Aorta (tissue), 5 donors: ENCODE measurements at places on chromosomes 11 and 22. TPM values are rescaled to one million over a fixed set of nuclear protein-coding genes. Genes with fewer than 3 reads are reported as not detected.
A peak's percentile ranks its signal among the peaks of the same experiment; 100 is the strongest.

Gene IL17REL
- not detected for total RNA-seq

DNA sequence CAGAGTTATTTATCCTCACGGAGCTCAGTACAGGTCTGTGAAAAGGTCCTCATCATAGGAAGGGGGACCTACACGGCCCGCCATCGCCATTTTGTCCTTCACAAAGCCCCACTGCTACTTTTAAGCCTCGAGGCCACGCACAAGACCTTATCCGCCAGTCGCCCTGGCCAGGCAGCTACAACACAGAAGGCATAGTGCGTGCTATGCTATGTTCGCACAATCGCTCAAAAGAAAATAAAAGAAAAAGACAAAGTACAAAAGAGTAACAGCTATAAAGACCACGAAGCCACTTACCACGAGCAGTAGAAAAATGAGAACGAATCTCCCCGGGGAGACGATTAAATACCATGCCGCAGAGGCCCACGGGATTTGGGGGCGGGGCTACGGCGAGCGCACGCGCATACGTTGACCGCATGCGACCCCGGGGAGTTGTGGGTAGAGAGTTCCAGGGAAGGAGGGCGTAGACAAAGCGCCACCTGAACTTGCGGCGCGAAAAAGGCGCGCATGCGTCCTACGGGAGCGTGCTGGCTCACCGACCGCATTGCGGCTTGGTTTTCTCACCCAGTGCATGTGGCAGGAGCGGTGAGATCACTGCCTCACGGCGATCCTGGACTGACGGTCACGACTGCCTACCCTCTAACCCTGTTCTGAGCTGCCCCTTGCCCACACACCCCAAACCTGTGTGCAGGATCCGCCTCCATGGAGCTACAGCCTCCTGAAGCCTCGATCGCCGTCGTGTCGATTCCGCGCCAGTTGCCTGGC is 16.4 kb upstream of the WDR74 start:
- H3K4me1 ChIP-seq = no peaks in the 10 kb centered on the region
- H3K27ac ChIP-seq = peak overlapping the region; percentile 25
- H3K27me3 ChIP-seq = no peaks in the 10 kb centered on the region
- peak overlapping the region; percentile 83 for H3K4me3 ChIP-seq
- peak; percentile 97 for DNase-seq

DNA sequence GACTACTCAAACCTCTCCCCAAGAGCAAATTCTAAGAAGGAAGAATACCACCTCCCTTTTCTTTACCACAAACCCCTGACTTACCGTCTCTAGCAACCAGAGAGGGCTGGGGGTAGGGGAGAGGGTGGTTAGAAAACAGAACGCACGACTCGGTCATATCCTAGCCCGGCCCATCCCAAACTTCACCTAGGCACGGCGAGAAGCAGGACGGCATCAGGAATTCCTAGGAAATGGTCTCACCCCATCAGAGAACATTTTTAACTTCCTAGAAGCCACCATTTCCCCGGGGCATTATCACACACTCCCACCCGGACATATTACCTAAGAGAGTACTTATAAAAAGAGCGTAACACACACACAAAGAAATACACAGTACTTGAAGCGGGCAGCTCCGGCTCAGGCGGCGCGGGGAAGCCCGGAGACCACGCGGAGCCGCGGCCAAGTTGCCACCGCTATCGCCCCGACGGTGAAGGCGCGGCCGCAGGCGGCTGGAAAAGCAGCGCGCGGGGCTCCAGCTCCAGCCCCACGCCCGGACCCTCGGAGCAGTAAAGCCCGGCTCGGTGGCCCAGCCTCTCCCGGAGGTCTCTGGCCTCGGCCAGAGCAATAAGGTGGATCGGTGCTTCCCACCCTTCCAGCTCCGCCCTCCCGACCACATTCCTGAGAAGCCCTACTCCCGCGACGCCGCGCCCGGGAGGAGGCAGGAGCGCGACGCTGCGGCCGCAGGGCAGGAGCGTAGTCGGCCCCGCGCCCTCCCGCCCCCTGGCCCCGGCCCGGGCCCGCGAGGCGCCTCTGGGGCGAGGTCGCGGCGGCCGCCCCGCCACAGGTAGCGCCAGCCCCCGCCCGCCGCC is 878 bp downstream of the RRAS2 start:
- H3K27me3 ChIP-seq = no peaks in the 10 kb centered on the region
- H3K27ac ChIP-seq = peak overlapping the region; percentile 60
- H3K36me3 ChIP-seq = no peaks in the 10 kb centered on the region
- peak; percentile 86 for DNase-seq
- peak overlapping the region; percentile 96 for H3K4me3 ChIP-seq
- no peaks in the 10 kb centered on the region for H3K4me1 ChIP-seq

- no peak overlapping the region for H3K27ac ChIP-seq
- DNase-seq = no peak
- no peak overlapping the region for H3K4me3 ChIP-seq
- H3K27me3 ChIP-seq = no peaks in the 10 kb centered on the region
Observed at GRCh38 chr11:98434296-98434695, 586.5 kb upstream of the CNTN5 start.
